ENCODE measurements at places on chromosomes 7 and 10. TPM values are rescaled to one million over a fixed set of nuclear protein-coding genes. Genes with fewer than 3 reads are reported as not detected.
A peak's percentile ranks its signal among the peaks of the same experiment; 100 is the strongest.

DNA sequence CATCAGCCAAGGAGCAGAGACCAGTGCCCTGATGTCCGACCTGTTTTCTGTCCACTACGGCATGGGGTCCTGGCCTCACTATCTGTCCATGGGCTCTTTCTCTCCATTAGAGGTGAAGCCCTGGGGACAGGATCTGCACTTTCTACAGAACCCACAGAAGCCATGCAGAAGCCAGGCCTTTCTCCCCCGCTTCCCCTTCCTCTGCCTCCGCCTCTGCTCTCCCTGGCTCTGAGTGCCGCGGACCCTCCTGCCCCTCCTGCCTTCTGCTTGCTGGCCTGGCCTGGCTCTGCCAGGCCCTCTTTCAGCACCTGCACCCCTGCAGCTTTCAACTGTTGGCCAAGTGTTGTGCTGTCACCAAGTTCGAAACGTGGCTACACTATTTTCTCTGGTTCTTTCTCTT is 439.8 kb upstream of the ZMIZ1 start:
- no peak for DNase-seq

DLX5 gene
- total RNA-seq = 33.4 TPM

RRP12 gene
- 41.9 TPM for total RNA-seq

ADAM22 gene
- total RNA-seq = 6.3 TPM

- DNase-seq = no peak
These were observed 572.0 kb downstream of the PTPRN2 start for GRCh38 chr7:158015403-158016179.

DNA sequence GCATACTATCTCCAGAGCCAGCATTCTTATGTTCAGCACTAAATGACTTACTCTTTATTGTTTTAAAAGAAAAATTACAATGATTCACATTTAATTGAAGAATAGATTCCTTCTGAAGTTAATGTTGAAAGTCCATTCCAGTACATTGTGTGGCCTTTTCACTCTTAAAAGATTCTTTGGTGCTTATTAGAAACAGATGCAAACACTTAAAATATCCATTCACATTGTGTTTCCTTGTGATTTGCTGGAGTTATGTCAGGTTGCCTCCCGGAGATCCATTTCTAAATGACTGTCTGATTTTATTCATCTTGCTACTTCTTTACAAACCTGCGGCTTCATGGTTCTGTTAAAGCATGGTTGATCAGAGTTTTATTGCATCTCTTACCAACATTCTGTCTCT is 152.8 kb downstream of the FOXP2 start:
- DNase-seq = no peak

DNA sequence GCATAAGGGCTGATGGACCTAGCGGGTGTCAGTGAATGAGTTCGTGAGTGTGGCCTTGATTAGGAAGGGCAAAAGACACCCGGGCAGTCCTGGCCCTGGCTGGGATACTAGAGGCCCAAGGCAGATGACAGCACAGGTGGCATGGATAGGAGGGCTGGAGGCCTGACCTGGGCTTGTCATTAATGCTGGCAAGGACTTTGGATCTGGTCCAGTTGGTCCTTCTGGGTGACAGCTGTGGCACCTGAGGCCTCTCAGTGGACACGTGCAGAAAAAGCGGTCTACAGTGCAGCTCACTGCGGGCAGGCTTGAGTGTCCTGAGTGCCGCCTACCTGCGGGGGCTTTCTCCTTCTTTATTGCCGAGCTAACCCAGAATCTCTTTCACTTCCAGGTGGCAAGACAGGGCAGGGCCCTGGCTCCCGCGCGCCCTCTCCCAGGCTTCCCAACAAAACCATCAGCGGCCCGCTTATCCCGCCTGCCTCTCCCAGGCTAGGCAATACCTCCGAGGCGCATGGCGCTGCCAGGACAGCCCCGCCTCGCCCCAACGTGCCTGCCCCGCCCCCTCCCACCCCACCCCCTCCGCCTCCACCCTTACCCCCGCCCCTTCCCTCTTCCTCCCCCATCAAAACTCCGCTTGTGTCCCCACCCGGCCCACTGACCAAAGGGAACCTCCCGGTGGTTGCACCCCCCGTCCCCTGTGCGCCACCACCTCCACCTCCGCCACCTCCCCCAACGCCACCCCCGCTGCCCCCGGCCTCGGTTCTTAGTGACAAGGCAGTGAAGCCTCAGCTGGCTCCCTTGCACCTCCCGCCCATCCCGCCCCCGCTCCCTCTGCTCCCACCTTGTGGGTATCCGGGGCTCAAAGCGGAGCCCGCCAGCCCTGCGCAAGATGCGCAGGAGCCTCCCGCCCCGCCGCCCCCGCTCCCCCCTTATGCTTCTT is 77.4 kb downstream of the WIPF3 start:
- no peak for DNase-seq

SFXN2 gene
- 34.9 TPM for total RNA-seq

DNA sequence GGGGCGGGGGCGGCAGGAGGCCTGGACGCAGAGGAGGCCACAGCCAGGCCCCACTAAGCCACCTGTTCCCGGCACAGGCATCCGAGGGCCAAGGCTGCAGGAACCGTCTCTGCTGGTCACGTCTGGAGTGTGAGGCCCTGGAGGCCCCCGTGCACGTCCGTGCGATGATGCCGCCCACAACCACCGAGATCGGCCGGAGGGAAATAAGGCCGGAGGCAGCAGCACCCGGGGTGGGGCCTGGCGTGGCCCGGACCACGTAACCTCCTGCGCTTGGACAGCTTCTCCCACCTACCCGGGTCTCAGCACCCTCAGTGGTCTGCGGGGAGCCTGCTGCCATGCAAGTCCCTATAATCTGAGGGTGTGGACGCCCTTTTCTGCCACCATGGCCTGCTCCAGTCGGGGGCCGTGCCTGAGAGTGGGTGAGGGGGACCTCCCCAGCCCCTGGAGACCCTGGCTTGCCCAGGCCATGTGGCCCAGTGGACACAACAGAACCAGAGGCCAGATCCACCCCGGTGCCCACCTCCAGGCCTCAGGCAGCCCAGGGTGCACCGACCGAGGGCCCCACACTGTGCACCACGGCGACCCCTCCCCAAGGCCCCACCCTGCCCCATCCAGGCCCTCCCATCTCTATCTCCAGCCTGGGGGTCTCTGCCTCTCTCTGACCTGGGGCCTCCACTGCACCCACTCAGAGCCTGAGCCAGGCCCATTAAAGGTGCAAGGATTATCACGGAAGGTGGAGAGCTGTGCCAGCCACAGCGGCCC is 83.1 kb downstream of the PDGFA start:
- DNase-seq = no peak

STEAP2 gene
- 2.9 TPM for total RNA-seq

SLC26A3 gene
- not detected for total RNA-seq

GRCh38 chr7:41161041-41161587 is 541.8 kb downstream of the INHBA start:
- DNase-seq = no peak

OGDHL gene
- total RNA-seq = 10.4 TPM

- DNase-seq = peak; percentile 60
These were observed 463.8 kb downstream of the KCNMA1 start for GRCh38 chr10:77173615-77174461.

GOLGA7B gene
- 0.07 TPM for total RNA-seq

FAM241B gene
- total RNA-seq = 20.9 TPM

DNA sequence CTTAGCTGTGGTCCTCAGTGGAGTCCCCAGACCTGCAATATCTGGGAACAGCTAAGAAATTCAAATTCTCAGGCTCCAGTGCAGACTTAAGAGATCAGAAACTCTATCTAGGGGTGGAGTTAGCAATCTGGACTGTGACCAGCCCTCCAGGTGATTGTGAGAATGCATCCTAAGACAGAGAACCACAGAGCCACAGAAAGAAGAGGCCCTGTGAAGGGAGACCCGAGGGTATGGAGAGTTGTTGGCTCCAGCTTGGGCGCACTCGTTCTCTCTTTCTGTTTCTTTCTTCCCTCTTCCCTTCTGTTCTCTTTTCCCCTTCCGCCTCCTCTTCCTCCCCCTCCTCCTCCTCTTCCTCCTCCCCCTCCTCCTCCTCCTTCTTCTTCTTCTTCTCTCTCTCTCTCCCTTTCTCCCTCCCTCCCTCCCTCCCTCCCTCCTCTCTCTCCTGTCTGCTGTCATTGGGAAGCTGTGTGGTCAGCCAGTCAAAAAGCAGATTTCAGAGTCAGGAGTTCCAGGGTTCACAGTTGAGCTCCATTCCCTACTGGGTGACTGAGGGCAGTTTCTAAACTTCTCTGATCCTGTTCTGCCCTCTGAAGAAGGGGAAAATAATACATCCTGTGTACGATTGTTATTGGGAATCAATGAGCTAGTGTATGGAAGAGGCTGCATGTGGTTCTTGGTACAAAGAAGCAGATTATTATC is 62.1 kb upstream of the STEAP1B start:
- no peak for DNase-seq

GRCh38 chr7:107939573-107940489 is 48.8 kb downstream of the DLD start:
- no peak for DNase-seq

DNA sequence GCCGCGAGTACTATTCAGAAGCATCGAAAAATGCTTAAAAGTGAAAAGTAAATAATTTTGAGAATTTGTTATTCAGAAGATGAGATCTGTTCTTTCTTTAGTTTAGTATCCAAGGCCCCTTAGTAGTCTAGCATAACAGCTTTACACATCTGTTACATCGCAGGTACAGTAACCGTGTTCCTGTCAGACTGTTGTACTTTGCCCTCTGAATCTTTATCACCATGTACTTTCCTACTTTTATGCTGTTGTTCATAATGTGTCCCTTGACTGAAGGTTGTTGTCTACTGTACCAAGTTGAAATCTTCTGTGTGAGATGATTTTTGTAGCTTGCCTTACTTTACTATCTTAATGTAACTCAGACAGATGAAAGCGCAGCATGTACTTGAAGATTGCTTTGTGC is 38.3 kb downstream of the WAC start:
- no peak for DNase-seq

DNA sequence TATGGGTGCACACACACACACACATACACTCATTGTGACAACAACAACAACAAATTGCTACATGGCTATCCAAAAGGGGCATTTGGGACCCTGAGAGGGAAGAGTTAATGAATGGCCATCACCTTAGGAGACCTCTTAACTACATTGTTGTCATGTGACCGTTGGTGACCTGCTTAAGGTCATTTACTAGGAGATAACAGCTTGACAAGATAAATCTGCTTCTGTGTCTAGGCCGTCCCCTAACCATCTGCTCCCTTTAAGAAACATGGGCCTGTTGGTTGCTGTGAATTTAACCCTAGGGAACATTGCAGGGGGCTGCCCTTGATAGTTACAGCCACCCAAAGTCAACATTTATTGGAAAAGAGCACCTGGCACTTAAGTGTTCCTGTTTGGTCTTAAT is 29.7 kb downstream of the C1QL3 start:
- DNase-seq = no peak

GRCh38 chr7:18886832-18887231 is 230.6 kb downstream of the TWIST1 start:
- no peak for DNase-seq

SUMF2 gene
- 156 TPM for total RNA-seq

YKT6 gene
- 80.6 TPM for total RNA-seq

DNA sequence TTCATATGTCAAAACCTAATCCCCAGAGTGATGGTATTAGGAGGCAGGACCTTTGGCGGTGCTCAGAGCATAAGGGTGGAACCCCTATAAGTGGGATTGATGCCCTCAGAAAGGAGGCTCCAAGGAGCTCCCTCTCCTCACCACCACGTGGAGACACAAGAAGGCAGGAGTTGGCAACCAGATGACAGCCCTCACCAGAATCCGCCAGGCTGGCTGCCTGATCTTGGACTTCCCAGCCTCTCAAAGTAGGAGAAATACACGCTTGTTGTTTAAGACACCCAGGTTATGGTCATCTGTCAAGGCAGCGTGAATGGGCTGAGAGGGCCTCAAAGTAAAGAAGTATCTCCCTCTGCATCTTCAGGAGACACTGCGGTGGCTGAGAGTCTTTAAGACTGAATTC is 187.7 kb downstream of the TNS3 start:
- DNase-seq = no peak

DNA sequence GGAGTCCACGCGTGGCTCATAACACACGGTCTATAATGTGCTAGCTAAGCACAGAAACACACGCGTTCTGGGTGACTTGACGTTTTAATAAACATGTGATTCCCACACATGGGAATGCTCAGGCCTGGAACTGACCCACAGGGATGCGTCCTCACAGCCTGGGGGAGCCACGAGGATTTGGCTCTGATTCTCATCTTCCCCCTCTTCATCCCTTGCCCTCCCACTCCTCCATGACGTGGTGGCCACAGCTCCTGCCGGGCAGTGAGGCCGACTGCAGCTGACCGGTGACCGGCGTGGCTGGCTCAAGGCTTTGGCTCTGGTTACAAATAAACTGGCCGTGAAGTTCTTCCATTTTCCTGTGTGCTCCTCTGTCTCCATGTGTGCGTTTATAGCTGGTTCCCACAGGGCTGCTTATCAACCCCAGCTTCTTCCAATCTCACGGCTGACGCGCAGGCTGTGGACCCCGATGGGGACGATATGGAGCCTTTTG is 40.9 kb upstream of the KLF6 start:
- no peak for DNase-seq

DNA sequence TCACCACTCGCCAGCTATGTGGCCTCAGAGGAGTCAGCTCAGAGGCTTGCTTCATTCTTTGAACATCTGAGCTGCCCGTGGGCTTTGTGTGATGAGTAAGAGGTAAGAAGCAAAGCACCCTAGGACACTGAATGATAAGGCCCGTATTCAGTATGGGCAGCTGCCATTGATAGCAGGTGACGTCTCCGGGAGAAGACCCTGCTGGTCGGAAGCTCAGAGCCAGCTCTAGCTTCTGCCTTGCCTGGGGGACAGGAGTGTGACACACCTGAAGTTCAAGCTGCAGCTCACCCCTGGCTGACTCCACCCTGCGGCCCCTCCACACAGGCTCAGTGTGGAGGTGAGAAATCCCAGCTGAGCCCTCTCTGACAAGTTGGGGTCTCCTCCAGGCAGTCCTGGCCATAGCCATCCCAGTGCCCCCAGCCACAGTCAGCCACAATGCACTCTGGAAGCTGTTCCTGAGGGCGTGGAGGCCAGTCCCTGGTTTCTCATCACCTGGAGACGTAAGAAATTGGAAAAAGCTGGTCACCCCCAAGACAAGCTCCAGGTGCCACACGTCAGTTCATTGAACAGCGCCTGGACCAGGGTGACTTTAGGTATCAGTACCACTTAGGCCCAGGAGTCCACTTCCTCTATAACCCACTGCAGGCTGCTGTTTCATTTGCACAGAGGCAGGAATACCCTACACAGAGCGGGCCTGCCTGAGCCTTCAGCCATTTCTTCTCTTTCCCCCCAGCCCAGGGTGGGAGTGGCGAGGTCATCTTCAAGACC is 164.9 kb upstream of the RHEB start:
- no peak for DNase-seq

DNA sequence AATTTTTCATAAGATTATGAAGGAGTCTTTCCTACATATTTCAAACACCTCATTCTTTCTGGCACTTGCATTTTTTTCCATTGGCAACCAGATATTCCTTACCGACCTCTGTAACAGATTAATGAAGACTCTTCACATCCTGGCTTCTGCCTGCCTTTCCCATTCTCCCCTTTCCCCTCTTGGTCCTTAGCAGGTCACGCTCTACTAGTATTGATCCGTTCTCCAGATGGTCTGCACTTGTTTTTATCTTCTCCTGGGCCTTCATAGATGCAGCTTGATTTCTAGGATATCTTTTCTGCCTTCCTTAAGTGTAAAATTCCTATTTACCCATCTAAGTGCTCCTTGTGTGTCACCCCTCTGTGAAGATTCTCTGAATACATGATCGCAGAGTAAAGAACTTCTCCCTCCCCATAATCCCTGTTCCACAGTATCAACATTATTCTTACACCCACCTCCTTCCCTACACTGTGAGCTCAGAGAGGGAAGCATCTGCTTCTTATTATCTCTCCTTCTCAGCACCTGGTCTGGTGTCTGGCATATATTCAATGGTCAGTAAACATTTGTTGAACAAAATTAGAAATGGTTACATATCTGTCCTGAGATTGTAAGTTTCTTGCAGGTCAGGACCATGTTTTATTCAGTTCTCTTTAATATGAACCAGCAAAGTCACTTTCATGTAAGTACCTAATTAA is 654.2 kb downstream of the REEP3 start:
- DNase-seq = no peak
